ENCODE measurements at places on chromosomes 6 and 20. TPM values are rescaled to one million over a fixed set of nuclear protein-coding genes. Genes with fewer than 3 reads are reported as not detected.

Gene MYLIP
- 9.6 TPM for total RNA-seq

Gene TBPL1
- 15.4 TPM for total RNA-seq

Gene SNAP25
- not detected for total RNA-seq

Gene EDN1
- total RNA-seq = 20.3 TPM

Gene GLP1R
- total RNA-seq = not detected

Gene ENPP3
- total RNA-seq = 0.07 TPM

Gene MUC22
- total RNA-seq = not detected

Gene VGLL2
- not detected for total RNA-seq

Gene PTCHD4
- 3.6 TPM for total RNA-seq

Gene BMP7
- not detected for total RNA-seq

Gene GJE1
- not detected for total RNA-seq

Gene RRAGD
- total RNA-seq = 5.1 TPM

Gene ZFP57
- total RNA-seq = under 0.01 TPM

Gene PDE7B
- total RNA-seq = 0.14 TPM

Gene C6orf118
- total RNA-seq = not detected

Gene SPATS1
- not detected for total RNA-seq

Gene LGSN
- not detected for total RNA-seq
